ENCODE measurements at places on chromosomes 6 and 20.

DNA sequence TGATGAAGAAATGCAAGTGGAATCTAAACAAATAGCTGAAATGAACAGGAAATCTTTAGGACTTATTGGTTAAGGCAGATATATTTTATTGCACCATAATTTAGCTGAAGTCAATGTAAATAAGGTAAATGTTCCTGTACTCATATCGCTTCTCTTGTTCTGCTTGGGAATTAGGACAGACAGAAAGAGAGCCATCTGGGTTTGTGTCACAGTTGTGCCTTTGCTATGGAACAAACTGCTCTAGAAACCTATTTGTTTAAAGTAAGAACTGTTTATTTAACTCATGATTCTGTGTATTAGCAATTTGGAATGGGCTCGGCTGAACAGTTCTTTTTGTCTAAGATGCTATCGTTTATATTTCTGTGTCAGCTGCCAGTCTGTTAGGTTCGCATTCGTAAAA, 143.8 kb upstream of the KHDRBS2 start:
- DNase-seq: no peak

- no peak for DNase-seq
These were observed 178.1 kb upstream of the TCF21 start for GRCh38 chr6:133710826-133711225.

GRCh38 chr20:57819691-57820380, 110.0 kb upstream of the PMEPA1 start:
- no peak for DNase-seq

GRCh38 chr6:88870717-88871330, 92.6 kb downstream of the RNGTT start:
- DNase-seq: peak; percentile 10

GRCh38 chr6:93784794-93785693, 365.7 kb upstream of the EPHA7 start:
- no peak for DNase-seq

DNA sequence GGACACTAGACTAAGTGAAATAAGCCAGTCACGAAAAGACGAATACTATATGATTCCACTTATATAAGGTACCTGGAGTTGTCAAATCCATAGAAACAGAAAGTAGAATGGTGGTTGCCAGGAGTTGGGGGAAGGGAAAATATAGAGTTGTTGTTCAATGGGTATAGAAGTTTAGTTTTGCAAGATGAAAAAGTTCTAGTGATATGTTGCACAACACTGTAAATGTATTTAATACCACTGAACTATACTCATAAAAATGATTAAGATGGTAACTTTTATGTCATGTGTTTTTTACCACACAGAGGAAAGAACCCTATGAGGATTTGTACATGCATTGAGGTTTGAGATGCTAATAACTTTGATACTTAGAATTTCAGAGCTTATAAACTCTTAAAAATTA, 46.0 kb upstream of the TRAM2 start:
- no peak for DNase-seq

DNA sequence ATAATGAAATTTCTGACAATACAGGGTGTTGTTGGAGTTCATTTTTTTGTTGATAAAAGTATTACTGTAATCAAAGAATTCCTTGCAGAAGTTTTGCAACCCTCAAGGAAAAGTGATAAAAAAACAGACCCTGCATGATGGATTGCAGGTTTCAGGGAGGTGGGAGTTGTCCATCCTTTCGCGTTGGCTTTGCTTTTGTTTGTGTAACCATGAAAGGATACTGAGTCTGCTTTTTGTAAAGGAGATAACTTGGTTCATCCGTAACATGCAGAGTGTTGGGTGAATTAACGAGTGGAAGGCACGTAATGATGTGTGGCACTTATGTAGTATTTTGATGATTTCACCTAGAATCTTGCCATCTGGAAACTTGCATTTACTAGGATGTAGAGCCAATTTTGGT, 23.6 kb downstream of the FOXO3 start:
- no peak for DNase-seq

GRCh38 chr6:125117818-125118217, 35.8 kb upstream of the TPD52L1 start:
- DNase-seq: no peak

GRCh38 chr6:31128093-31128676, 7.9 kb upstream of the CDSN start:
- peak; percentile 80 for DNase-seq

DNA sequence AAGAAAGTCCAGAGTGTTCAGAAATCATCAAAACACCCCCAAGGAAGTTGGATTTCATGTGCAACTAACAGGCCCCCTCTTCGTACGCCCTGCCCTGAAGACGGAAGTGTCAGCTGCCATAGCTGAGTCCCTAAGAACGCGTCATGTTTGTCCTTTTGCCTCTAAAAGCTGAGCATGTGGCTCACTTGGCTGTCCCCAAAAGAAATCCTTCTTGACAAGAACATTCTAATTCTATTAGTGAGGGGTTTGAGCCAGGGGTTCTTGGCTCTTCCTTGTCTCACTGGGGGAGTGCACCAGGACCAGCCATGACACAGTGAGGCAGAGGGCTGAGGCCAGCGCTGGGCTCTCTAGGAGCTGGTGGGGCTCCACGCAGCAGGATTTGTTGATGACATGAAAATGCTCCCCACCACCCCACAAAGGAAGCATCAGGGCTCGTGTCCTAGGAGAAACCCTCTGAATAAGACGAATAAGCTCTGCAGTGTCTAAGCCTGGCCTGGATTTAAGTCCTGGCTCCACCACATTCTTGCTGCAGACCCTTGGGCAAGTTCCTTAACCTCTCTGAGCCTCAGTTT, 20.0 kb upstream of the SPO11 start:
- no peak for DNase-seq

Measured in GM13977 (cell line).